ENCODE measurements at places on chromosomes 3 and 15.

DNA sequence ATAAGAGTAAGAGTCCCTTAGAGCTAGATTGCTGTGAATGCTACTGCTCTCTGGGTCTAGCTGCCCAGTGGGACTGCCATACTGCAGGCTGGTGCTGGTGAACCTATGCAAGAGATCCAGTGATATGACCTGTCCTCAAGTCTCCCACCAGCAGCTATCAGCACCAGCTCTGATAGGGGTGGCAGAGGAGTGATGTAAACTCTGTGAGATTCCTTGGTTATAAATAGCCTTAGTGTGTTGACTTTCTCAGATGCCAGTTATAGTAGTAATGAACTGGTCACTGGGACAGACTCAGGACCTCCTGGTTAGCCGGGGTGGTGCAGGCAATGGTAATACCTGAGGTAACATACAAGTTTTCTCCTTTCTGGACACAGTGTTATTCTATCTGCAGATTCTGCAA, 194.9 kb upstream of the MANF start:
- DNase-seq = no peak

- DNase-seq = no peak
These were observed 68.9 kb downstream of the MYH15 start for GRCh38 chr3:108441518-108441917.

DNA sequence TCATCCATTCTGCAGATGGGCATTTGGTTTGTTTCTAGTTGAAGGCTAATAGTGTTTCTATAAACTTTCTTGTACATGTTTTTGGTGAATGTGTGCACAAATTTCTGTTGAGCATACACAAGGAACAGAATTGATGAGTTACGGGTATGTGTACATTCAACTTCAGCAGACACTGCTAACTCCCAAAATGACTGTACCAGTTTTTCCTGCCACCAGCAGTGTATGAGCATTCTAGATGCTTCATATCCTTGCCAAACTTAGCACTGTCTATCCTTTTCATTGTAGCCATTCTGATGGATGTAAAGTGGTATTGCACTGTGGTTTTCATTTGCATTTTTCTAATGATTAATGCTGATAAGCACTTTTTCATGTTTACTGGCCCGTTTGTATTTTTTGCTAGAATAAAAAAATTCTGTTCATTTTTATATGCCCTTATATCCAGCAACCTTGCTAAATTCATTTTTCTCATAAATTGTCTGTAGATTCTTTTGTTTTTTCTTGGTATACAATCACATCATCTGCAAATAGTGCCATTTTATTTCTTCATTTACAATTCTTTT, 110.2 kb downstream of the ATP1B3 start:
- no peak for DNase-seq

DNA sequence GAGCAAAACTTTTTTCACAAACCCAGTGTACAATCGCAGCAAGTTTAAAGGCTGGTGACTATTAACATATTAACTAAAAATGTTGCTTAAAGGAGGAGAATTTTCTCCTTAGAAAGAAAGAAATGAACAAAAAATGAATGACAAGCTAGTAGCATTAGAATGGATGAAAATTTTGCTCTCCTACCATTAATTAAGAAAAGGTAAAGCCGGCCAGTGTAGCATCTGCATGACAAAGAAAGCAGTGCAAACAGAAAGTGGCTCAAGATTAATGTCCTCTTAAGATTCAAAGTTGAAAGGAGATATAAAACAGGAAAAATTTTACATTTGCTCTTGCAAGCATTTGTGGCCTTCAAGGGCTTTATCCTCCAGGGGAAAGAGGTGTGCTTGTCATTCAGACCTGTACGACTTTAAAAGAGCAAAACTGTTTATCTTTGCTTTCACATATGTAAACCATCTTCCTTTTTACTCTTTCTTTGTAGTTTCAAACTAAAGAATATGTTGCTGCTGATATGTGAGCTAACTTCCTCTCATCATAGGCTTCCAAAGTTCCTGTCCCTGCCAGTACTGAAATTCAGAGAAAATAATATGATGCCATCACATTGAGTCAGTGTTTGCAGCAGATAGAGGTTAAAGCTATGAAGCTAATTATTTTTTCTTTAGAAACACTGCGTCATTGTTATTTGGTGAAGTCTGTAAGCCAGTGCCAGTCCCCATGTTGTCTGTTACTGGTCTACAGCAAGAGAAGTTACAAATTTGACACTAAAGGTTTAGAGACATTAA, 439.1 kb upstream of the GRM7 start:
- no peak for DNase-seq

DNA sequence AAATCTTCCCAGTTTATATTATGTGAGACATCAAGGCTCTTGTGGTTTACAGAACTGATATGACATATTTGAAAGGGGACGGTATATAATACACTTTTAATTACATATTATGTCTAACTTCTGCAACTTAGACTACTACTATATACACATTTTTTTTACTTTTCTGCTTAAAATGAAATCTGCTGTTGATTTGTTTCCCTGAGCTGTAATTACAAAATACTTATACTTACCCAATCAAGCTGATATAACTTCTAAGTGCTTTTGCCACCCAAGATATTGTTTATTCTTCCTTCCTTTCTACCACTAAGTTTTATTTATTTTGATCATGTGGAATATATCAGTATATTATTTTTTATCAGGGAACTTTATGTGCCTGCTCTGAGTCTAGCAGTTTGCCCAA, 654.0 kb upstream of the TGFBR2 start:
- no peak for DNase-seq
